Kidney epithelial cell (primary cell): ENCODE measurements at places on chromosomes 12 and 14. TPM values are rescaled to one million over a fixed set of nuclear protein-coding genes. Genes with fewer than 3 reads are reported as not detected.

DNA sequence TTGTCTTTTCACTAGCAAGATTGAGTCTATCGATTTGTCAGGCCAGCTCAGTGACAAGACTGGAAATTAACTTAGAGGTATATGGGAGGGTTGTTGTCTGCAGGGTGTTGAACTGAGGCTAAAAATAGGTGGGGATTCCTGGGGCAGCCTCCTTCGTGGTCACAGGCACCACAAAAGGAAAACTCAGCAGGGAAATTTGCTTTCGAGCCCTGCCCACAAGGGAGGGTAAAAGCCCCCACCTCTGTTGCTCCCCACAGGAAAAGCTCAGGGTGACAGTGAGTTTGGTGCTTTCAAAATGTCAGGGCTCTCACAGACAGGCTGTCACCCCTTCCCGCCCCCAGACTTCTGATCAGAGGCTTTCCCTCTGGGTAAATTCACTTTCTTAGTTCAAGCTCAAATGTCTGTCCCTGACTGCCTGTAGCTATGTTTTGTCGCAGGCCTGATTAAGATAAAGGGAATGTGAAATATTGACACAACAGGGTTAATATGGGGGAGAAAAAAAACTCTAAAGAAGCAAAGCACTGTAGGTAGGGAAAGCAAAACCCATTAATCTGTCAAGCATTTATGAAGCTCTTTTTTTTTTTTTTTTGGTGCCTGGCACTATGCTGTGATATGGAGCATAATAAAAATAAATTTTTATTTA, 11.7 kb upstream of the NFKBIA start:
- no peak for DNase-seq

GRCh38 chr12:48627556-48627955, 54.5 kb downstream of the KANSL2 start:
- DNase-seq = no peak

GRCh38 chr14:83559721-83560120, 1970.2 kb upstream of the FLRT2 start:
- no peak for DNase-seq

DNA sequence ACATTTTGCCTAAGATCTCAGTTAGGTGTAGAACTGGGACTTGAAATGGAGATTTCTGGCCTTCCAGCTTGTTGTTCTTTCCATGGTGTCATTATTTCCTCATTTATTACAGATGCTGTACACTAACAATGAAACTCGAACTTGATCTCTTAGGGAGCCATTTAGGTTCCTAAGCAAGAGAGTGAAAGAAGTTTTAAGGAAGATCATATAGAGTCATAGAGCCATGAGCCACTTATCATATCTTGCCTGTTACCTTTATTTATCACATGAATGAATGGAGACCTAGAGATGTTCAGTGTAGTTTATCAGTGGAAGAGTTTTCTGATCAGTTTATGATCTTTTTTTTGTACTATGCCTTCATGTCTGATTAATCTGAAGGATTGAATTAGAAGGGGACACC, 9.9 kb downstream of the HELB start:
- DNase-seq = no peak

GPRC5D gene
- not detected in 2 replicates for total RNA-seq

- DNase-seq = no peak
These were observed 19.9 kb downstream of the SETD3 start for GRCh38 chr14:99460793-99461192.

- no peak for DNase-seq
These were observed 6.8 kb downstream of the ARL6IP4 start for GRCh38 chr12:122987086-122987951.

DNA sequence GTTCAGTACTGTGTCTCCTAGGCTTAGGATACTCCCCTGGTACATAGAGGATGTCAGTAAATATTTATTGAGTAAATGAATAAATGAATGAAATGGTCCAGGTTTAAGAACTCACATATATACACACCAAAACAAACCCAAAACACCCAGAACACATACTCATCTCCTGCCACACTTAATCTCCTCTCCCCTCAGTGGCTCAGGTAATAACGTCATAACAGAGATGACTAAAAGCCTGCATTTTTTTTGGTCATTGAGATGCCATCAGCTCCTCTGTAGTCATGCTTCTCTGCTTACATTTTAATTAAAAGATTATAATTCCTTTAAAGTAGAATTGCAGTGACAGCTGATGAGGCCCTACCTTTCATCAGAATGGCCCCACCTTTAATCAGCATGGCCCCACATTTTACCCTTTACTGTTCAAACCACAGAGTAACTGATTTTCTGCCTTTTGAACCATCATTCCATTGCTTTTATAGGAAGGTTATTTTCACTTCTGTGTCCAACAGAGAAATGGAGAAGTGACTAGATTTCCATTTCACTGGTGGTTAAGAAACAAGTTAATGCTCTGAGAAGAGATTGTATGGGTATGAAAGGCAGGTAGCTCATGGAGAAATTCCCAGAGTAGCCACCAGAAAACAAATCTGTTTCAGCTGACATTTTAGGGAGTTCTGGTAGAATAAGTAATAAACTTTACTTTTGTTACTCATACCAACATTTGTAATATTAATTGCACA, 193.4 kb upstream of the ATP2B1 start:
- no peak for DNase-seq

DNA sequence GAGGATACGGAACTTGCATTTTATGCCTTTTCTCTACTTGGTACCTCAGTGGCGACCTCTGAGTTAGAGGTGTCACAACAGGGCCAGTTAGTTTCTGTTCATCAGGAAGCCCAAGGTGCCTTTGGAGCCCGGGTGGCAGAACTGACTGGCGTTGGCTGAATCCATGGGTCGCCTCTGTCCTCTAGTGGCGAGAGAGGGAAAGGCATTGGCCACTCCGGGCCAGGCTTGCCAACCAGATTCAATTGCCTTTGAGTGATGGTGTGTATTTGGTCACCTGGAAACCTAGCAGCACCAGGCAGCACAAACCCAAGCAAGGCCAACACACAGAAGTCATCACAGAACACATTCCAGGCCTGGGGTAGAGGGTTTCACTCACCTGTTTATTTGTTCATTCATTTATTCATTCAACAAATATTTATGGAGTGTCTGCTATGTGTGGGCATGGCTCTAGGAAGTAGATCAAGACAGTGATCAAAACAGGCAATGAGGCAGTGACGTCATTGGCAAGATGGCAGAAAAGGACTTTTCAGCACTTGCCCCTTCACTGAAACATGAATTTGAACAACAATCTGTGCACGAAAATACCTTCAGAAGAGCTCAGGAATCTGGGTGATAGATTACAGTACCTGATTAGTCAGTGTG, 40.5 kb upstream of the KCNA5 start:
- no peak for DNase-seq

DNA sequence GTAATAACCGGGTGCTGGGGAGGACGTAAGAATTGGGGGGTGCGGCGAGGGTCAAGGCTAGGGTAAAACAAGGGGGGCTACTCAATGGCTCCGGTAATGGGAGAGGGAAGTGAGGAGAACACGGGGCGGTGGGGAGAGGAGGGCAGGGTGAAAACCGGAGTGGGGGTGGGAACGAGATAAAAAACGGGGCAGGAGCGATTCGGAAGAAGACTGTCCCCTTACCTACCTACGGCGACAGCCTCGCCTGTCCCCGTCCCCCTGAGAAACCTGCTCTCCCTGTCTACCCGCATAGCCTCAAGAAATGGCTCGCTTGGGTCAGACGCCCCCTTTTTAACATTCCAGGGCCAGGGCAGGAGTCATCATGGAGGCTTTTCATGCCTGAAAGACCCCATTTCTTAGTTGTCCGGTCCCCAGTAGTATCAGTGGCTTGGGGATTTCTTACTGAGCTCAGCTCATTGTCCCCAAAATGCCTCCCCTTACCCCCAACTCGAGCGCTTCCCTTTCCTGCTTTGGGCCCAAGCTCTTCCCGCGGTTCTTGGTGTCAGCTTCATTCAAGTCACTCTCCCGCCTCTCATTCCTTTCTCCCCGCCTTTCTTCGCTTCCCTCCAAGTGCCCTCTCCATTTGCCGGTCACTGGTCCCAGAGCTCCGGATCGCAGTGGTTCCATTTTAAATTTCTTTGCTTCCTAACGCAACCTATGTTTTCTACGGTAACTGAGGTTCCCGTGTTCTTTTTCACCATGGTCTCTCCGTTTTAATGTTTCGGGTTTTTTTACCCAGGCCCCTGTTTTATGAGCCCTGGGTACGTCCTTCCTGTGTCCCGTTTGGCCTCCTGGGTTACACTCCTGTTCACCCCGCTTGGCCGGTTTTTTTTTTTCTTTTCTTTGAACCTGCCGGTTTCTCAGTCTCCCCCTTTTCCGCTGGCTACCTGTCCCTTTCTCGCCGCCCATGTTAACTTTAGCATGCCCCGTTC, 1.2 kb upstream of the WSB2 start:
- no peak for DNase-seq

DNA sequence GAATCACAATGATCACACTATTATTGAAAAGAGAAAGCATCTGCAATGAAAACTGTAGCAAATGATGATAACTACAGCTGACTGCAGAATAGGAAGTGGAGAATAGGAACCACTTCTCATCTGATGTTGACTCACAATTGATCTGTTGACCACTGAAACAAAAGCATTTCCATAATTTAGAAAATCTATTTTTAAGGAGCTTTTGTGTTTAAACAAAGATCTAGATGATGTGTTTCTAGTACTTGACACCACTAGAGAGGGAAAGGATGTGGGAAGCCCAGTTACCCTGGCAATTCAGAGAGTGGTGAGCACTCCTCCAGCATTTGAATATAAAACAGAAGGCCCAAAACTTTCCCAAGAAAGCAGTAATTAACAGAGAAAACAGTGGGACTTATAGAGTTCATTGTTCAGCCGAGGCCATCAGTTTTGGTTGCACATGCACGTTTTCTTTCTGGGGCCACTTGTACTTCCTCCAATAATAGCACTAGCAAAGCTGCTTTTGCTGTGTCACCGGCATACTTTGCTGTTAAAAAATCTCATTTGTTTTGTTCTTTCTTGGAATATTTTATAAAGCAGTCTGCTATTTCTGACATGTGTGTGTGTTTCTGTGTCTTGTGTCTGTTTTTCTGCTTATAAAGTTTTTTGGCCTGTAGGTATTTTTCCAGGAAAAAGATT, 76.1 kb upstream of the HECTD1 start:
- no peak for DNase-seq

PAPLN gene
- 23.3 and 31.9 TPM in 2 replicates for total RNA-seq

GRCh38 chr12:62654326-62655241, 188.0 kb downstream of the MON2 start:
- no peak for DNase-seq

DNA sequence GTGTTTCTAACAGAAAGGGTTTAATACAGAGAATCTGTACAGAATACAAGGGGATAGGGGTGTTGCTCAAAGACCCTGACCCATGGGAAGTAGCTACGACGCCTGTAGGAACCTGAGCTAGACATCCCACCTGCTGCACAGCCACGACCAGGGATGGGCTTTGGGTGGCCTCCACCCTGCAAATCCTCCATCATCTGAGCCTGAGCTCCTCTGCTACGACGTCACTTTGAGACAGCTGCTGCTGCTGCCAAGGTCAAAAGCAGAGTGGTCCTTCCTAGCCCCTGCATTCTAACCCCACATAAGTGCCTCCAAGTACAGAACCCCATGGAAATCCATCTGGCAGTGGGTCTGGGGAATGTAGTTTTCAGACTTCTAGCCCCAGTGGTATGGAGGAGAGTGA, 43.8 kb downstream of the JAG2 start:
- no peak for DNase-seq

KLHDC2 gene
- total RNA-seq = 30.8 and 32.6 TPM in 2 replicates

CNTN1 gene
- total RNA-seq = 0.27 and 1.5 TPM in 2 replicates

DNA sequence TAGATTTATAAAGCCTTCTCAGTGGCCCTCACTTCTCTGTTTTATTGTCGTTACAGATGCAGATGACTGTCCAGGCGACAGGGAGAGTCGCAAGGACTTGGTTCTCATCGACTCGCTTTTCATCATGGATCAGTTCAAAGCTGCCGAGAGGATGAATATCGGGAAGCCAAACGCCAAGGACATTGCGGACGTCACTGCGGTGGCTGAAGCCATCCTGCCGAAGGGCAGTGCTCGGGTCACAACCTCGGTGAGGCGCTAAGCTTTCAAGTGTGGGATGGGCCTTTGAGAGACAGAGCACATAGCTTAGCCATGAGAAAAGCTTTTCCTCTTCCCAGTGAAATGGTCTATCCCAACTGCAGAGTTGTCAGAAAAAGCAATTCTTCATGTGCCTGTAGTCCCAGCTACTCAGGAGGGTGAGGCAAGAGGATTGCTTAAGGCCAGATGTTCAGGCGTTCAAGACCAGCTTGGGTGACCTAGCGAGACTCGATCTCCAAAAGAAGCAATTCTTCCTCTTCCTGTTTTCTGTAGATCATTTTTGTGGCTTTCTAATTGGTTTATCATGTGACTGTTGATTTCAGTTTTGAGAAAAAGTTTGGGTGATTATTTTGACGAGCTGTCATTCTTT, 56.4 kb downstream of the EP400 start:
- DNase-seq = no peak

- no peak for DNase-seq
These were observed at the start of gene MYO1A for GRCh38 chr12:57049890-57050289. TSS of gene MYO1A (minus strand) at chr12:57050129. CDS start at chr12:57048323, 1,806 bp downstream.

FOXN4 gene
- total RNA-seq = not detected in 2 replicates

CLEC1A gene
- total RNA-seq = 0.04 TPM in 1 of 2 replicates, not detected in the other

CISTR gene
- total RNA-seq = not detected in 2 replicates
